ENCODE measurements at places on chromosomes 5 and 9.

DNA sequence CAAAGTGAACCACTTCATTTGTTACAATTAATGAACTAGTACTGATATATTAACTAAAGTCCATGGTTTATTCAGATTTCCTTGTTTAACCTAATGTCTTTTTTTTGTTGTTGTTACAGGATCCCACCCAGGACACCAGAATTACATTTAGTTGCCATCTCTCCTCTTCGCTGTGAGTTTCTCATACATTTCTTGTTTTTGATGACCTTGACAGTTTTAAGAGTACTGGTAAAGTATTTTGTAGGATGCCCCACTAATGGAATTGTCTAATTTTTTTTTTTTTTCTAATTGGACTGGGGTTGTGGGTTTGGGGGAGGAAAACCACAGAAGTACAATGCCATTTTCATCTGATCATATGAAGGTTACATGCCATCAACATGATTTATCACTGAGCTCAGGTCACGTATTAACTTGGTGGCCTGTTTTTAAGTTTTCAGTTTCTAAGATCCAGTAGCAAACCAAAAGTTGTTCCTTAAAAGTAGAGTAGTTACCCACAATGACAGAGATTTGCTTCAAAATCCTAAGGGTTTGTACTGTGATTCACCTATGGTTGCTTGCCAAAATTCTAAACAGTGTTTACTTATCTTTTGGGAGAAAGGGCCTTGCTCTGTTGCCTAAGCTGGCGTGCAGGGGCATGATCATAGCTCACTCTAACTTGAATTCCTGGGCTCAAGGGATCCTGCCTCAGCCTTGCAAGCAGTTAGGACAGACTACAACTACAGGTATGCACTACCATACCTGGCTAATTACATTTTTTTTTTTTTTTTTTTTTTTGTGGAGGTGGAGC, 4.5 kb upstream of the OTULIN start:
- DNase-seq = no peak

DNA sequence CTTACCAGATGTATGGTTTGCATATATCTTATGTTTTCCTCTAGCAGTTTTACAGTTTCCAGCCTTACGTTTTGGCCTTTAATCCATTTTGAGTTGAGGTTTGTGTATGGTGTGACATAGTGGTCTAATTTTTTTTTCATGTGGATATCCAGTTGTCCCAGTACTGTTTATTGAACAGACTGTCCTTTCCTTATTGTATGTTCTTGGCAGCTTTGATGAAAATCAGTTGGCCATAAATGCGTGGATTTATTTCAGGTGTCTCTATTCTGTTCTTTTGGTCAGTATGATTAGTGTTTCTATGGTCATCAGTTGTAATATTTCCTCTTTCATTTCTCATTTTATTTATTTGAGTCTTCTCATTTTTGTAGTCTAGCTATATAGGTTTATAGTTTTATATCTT, 42.4 kb downstream of the SRFBP1 start:
- DNase-seq = no peak

DNA sequence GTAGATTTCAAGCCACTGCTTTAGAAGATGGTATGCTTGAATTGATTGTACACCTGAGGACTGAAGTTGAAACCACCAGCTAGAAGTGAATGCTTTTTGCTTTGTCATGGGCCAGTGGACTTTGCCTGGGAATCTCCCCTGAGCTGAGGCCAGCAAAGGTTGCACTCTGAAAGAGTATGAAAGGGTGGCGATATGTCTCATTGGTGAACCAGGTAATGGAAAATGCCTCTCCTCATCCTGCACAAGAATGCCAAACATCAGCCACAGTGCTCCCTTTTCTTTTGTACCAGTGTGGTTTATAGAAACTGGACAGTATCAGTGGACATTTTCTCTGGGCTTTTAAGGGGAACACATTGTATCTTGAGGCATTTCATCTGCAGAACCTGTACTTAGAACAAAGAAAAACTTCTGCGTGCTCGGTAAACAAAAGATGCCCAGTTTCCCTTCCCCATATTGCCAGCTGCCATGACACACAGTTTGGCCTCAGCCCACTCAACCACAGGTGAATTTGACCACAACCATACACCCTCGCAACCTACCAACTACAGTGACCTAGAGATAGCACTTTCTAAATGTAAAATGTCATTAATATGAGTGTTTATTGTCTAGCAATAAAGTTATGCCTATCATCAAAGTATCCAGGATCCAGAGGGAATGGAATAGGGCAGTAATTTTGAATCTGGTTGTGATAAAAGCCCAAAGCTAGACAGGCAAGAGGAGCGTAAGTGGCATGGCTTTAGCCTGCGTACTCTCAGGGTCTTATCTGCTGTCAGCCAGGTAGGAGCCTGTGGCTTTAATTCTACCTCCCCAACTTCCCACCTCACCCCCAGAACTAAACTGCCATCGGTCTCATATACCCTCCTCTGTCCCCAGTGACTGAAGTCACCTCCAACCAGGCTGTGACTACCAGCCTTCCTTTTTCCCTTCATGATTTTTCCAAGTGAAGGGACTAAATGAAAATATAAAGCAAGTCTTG, 79.5 kb upstream of the LHFPL2 start:
- no peak for DNase-seq

GRCh38 chr5:143245929-143246561, 157.4 kb downstream of the NR3C1 start:
- no peak for DNase-seq

DNA sequence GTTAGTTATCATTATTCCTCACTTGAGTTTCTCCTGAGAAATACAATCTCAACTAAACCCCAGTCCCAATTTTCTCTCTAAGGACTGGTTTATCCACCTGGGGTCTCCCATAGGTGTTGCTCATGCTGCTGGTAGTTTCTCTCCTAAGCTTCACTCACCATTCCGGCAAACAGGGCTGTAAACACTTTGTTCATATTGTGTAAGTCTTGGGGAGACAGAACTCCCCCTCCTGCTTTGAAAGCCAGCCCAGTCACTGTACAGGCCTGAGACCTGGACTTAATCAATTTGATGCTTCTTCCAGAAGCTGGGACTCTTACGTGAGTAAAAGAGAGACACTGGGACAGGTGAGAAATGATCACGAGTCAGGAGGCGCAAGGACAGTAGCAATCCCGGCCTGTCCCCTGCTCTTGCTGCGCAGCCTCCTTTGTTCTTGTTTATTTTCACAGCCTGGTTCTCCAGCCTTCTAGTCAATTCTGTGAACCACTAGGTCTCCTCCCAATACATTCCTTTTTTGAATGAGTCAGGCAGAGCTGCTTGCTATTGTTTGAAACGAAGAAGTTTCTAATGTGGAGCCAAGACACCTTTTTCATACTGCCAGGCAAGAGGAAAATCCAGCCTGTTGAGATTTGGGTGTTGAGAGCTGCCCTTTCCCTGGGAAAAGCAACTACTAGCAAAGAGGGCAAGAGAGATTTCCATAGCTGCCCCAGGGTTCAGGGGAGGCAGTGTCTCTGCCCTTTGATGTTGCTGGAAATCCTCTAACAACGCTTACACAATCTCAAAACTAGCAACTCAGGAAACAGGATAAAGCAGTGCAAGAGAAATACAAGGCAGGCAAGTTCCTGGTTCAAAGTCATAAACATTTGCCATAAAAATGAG, 9.2 kb upstream of the SHROOM1 start:
- DNase-seq = no peak

DNA sequence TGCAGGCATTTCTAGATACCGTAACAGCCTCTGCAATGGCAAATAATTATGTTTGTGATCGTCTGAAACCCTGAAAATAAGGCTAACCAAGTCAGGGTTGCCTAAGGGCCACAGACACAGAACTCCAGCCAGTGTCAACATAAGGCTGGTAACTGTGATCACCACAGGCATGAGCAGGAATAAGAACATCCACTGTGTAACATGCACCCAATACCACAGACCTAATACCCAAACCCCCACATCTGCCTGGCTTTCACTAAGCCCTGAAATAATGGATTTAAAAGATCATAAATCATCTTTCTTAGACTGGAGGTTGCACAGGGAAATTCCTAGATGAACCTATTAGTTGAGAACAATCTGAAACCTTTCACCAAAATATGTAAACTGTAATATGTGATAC, 394.5 kb downstream of the NFIB start:
- no peak for DNase-seq

GRCh38 chr9:132381966-132382541, 24.6 kb downstream of the TTF1 start:
- DNase-seq = no peak

- no peak for DNase-seq
Measured at GRCh38 chr9:93315960-93316359, 132.0 kb downstream of the WNK2 start.

DNA sequence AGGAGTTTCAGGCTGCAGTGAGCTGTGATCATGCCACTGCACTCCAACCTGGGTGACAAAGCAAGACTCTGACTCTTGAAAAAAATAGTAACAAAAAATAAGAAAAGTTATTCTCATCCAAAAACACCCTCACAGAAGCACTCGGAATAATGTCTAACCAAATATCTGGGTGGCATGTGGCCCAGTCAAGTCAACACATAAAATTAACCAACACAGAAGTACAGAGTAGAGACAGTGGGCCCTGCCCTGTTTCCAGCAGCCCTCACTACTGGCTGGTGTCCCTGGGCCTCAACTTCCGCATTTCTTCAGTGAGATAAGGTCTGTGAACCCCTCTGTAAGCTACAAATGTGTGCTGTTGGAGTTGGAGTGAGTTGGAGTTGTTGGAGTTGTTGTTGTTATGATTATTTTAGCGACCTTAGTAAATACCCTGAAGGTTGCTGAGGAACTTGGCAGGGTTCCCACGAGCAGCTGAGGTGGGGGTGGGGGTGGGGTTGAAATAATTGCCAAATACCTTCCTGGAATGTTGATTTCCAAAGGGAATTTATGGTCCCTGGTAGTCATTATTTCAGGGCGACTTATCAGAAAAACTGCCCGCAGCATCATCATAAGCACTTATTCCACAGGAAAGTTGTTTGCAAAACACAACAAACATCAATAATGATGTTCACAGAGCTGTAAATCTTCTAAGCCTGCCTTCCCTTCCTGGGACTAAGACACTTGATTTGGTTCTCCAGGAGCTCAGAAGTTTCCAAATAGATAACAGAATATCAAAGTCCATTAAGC, 30.2 kb downstream of the C5orf15 start:
- no peak for DNase-seq

DNA sequence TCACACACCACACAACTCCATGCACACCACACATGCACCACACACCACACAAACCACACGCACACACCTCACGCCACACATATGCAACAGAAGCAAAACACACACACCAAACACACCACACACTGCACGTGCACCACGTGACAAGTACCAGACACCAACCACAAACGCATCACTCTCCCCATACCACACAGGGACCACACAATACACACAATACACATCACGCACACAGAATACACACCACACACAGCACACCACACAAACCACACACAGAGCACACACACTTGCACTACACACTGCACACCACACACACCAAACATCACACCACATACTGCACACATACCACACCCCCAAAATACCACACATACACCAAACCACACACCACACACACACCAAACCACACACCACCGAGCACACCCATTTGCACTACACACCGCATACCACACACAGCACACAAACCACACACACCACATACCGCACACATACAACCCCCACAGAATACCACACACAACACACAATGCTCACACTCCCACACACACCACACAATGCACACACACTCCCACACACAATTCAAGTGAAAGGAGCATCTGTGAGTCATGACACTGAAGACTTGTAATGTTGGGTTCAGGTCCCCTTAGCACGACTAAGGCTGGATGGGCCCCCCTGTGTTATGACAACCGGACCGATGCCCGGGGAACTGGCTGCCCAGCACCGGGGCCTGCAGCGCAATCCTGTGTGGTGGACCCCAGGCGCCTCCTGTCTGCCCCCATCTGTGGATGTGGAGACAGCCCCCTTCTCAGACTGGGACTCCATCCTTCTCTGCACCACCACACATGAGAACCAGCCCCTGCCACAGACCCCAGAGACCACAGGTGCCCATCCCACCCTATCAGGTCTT, 6.0 kb upstream of the ZDHHC11 start:
- no peak for DNase-seq

- no peak for DNase-seq
Measured at GRCh38 chr9:93406371-93406770, 45.1 kb upstream of the FAM120A start.

GRCh38 chr9:121909111-121909510, 184.0 kb downstream of the TTLL11 start:
- no peak for DNase-seq

DNA sequence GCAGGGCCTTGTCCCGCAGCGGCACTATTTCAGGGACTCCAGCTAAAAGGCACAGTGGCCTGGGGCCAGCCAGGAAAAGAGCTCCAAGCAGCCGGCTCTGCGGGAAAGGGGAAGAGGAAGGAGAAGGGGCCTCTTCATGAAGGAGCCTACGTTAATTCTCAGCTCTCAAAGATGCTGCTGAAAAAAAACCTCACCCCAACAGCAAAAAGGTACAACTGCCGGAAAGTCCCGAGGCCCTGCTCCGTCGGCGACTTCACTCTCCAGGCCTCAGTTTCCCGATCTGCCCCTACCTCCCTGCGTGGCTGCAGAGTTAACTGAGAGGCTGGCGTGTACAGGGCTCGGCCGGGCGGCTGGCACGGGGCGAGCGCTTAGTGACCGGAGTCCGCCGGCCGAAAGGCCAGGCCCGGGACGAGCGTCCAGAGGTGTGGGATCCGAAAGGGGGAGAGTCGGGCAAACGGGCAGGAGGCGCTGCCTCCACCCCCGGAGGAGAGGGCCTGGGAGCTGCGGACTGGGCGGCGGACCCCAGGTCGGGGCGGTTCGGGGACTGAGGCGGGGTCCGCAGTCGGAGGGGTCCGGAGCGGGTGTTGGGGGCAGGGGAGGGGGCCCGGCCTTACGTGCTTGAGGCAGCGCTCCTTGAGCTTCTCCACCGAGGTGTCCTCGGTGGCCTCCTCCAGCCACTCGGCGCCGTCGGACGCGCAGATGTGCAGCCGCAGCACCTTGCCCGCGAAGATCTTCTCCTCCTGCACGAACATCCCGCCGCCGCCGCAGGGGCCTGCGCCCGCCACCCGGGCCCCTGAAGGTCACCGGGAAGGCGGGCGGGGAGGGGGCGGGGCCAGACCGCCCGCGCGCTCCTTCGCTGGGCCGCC, 529 bp downstream of the UBAC1 start:
- no peak for DNase-seq

- no peak for DNase-seq
Measured at GRCh38 chr9:354453-354852, 139.8 kb downstream of the DOCK8 start.

GRCh38 chr5:76626738-76627137, 3.5 kb upstream of the F2RL2 start:
- no peak for DNase-seq

- DNase-seq = no peak
Measured at GRCh38 chr5:95641741-95642220, 4.8 kb upstream of the RFESD start.

GRCh38 chr5:168481330-168481788, 4.9 kb upstream of the RARS1 start:
- DNase-seq = no peak
